ENCODE measurements at places on chromosomes 2 and 18.

GRCh38 chr2:72077702-72078169 is 69.9 kb downstream of the CYP26B1 start:
- no peak for DNase-seq

- no peak for DNase-seq
These were observed 55.7 kb upstream of the PKDCC start for GRCh38 chr2:41992056-41992642.

GRCh38 chr18:47557160-47557559 is 305.7 kb upstream of the SKOR2 start:
- no peak for DNase-seq

- DNase-seq: no peak
These were observed 199.6 kb downstream of the HRH4 start for GRCh38 chr18:24659827-24660720.

GRCh38 chr2:168424112-168424951 is 31.7 kb upstream of the CERS6 start:
- no peak for DNase-seq

DNA sequence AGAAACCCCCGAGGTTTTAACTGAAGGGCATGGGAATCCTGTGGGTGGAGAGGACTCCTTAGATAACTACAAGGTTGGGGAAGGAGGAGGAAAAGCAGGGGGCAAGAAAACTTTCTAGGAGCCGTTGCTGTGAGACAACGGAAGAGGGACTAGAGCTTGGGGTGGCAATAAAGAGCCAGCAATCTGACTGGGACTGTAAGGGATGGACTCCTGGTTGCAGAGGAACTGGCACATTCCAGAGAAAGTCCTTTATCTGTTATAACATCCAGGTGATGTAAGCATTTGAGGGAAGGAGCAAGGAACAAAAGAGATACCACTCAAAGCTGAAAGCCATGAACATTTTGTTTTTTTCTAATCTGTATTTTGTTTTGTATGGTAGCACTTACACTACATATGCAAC is 16.4 kb downstream of the CDCA7 start:
- DNase-seq: no peak

- DNase-seq: no peak
These were observed 2.0 kb upstream of the MYT1L start for GRCh38 chr2:2333076-2333475.

GRCh38 chr18:23279931-23280330 is 144.6 kb downstream of the CABLES1 start:
- no peak for DNase-seq

DNA sequence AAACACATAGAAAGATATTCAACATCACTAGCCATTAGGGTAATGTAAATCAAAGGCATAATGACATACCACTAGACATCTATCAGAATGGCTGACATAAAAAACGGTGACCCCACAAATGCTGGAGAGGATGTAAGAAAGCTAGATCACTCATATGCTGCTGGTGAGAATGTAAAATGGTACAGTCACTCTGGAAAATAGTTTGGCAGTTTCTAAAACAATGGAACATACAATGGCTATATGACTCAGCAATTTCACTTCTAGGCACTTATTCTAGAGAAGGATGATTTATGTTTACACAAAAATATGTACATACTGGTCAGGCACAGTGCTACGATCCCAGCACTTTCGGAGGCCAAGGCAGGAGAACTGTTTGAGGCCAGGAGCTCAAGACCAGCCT is 87.3 kb downstream of the COLEC12 start:
- no peak for DNase-seq

- DNase-seq: no peak
These were observed 18.8 kb downstream of the PSD4 start for GRCh38 chr2:113192459-113193100.

DNA sequence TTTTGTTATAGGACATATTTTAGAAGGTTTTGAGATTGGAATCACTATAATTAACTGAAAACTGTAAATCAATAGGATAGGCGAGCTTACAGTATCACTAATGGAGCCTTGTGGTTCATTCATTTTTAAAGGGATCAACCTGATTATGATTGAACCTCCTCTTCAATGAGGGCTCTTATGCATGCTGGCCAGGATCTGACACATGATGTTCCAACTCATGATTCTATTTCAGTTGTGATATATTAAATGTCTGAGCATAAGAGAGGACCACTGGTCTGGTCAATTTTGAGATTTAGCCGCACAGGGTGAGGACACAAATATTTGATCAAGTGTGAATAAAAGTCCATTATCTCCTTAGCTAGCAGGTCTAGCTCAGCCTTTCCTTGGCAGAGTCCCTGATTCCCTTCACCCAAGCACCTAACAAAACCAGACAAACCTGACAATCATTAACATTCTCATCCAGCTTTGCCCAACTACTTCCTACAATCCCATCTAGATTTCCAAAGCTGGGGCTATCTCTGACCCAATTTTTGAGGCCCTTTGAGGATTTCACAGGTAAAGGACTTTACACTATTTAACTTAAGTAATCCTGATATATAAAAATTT is 6.9 kb upstream of the MAP4K4 start:
- DNase-seq: no peak

- no peak for DNase-seq
These were observed 12.3 kb downstream of the DSG2 start for GRCh38 chr18:31510319-31510718.

GRCh38 chr2:72157871-72158771 is 10.5 kb upstream of the CYP26B1 start:
- no peak for DNase-seq

GRCh38 chr2:26679867-26680266 is 12.7 kb upstream of the KCNK3 start:
- no peak for DNase-seq

DNA sequence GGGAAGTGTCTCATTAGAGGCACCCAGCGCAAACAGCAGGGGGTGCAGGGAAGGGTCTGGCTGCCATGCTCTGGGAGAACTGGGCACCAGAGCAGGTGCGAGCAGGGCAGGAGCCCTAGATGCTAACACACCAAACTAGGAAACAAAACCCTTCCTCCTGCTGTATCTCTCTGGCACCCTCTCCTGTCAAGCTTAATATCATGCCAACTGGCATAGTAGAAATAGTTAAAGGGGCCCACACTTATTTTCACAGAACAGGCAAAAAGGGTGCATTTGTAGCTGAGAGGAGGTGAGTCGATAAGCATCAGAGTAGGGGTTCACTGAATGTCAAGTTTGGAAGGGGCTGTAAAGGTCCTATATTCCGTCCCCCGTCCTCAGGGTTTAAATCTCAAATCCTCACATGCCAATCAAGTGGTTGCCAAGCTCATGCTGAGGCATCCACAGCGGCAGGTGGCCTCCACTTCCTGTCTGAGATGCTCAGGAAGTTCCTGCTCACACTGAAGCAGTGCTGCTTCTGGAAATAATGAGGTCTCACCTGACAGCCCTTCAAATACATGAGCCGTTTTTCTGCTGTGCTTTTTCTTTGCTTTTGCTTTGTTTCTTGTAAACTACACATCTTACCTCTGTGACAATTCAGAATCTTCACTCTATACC is 14.9 kb upstream of the ACKR3 start:
- DNase-seq: no peak

DNA sequence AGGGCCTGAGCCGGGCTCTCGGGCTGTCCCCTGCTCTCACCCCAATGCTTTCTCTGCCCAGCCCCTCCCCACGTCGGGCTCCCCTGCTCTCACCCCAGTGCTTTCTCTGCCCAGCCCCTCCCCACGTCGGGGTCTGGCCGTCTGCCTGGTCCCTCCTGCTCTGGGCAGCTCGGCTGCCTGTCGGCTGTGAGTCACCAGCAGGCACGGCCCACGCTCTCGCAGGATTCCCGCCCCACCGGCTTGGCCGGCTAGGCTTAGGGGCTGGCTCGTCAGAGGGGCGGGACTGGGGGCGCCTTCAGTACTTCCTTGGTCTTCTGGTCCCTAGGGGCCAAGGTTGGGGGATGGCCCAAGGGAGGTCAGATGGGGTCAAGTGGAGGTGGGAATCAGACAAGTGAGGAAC is 3.3 kb downstream of the BOK start:
- DNase-seq: no peak

Measured in stimulated activated CD8-positive, alpha-beta memory T cell treated with anti-CD3 and anti-CD28 coated beads, Interleukin-7, amount 100 ng/mL, for 24 hours (primary cell).